ENCODE measurements at places on chromosomes 16 and 17. TPM values are rescaled to one million over a fixed set of nuclear protein-coding genes. Genes with fewer than 3 reads are reported as not detected.

GRCh38 chr16:66856801-66857200 is 12.6 kb downstream of the CA7 start:
- no peak overlapping the region for H3K27ac ChIP-seq
- H3K36me3 ChIP-seq = no peaks in the 10 kb centered on the region
- H3K27me3 ChIP-seq = no peaks in the 10 kb centered on the region
- no peaks in the 10 kb centered on the region for H3K4me1 ChIP-seq
- DNase-seq = no peak

- H3K36me3 ChIP-seq = peaks cover 3% of the 10 kb centered on the region
- no peak overlapping the region for H3K27ac ChIP-seq
- no peaks in the 10 kb centered on the region for H3K27me3 ChIP-seq
- H3K4me1 ChIP-seq = peaks cover 28% of the 10 kb centered on the region
- no peak overlapping the region for H3K4me3 ChIP-seq
- peak; percentile 50 for DNase-seq
Observed at GRCh38 chr17:80866050-80866793, 125.4 kb upstream of the CHMP6 start.

DNA sequence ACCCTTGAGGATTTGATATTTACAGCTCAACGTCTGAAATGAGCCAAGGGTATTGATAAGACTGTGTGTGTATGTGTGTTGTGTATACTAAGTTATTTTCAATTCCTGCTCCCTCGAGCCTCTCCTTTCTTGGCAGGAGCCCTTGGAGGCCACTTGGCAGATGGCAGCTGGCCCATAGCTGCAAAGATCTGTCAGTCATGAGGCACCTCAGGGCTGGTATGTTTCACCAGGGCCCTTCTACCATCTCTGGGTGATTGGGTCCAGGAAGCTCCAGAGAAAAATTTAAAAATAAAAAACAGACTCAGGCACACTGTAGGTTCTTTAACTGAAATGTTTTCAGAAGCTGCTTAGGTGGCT is 355.7 kb downstream of the HAPSTR1 start:
- H3K36me3 ChIP-seq = no peaks in the 10 kb centered on the region
- no peak for DNase-seq
- no peaks in the 10 kb centered on the region for H3K4me1 ChIP-seq
- no peaks in the 10 kb centered on the region for H3K27me3 ChIP-seq

- no peaks in the 10 kb centered on the region for H3K27me3 ChIP-seq
- peaks cover 48% of the 10 kb centered on the region for H3K36me3 ChIP-seq
- no peak overlapping the region for H3K27ac ChIP-seq
Observed at GRCh38 chr17:48068491-48068961, 20.4 kb downstream of the NFE2L1 start.

- H3K36me3 ChIP-seq = peaks cover 95% of the 10 kb centered on the region
- DNase-seq = no peak
- no peak overlapping the region for H3K27ac ChIP-seq
- no peaks in the 10 kb centered on the region for H3K27me3 ChIP-seq
- peaks cover 11% of the 10 kb centered on the region for H3K4me1 ChIP-seq
Observed at GRCh38 chr16:22322021-22322471, 24.8 kb downstream of the POLR3E start.

DNA sequence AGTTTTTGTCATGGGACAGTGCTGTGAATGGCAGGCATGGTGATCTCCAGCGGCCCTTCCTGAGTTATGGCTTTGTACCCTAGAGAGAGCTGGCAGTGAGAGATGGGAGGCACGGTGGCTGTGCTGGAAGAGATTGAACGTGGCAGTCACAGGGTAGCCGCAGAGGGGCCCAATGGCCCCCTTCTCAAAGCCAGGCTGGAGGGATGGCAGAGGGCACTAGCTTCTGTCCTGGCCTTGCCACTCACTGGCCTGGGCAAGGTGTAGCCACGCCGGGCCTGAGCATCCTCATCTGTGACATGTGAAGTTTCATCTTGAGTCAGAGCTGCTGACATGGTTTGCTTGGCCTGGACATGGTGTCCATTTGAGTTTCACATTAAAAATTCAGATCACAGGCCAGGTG is 3.9 kb upstream of the ATP2A1 start:
- H3K27me3 ChIP-seq = no peaks in the 10 kb centered on the region
- H3K36me3 ChIP-seq = peaks cover 44% of the 10 kb centered on the region
- H3K4me3 ChIP-seq = no peak overlapping the region

GRCh38 chr17:61284174-61284573 is 115.5 kb upstream of the TBX2 start:
- no peaks in the 10 kb centered on the region for H3K36me3 ChIP-seq
- H3K27me3 ChIP-seq = no peaks in the 10 kb centered on the region
- no peak overlapping the region for H3K27ac ChIP-seq
- no peak for DNase-seq
- H3K4me3 ChIP-seq = no peak overlapping the region

DNA sequence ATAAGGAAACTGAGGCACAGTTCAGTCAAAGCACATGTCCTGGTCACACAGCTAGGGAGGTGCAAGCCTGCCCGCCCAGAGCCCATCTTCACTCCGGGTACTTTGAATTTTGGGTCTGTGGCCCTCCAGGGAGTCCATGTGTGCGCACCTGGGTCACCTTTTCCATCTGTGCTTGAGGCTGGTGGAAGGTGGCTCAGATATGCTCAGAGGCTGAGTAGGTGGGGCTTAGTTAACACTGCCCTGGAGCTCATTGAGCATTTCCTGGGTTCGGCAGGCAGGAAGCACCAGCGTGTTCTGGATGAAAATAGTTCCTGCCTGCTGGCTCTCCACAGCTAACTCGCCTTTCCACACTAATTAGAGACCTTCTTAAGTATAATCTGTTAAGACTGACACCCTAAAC is 19.2 kb downstream of the FAM234A start:
- peaks cover 35% of the 10 kb centered on the region for H3K4me1 ChIP-seq
- H3K27ac ChIP-seq = no peak overlapping the region
- H3K27me3 ChIP-seq = no peaks in the 10 kb centered on the region
- no peak overlapping the region for H3K4me3 ChIP-seq
- peaks cover 8% of the 10 kb centered on the region for H3K36me3 ChIP-seq

- no peaks in the 10 kb centered on the region for H3K27me3 ChIP-seq
- no peak for DNase-seq
- no peak overlapping the region for H3K4me3 ChIP-seq
- H3K36me3 ChIP-seq = no peaks in the 10 kb centered on the region
- H3K4me1 ChIP-seq = no peaks in the 10 kb centered on the region
Observed at GRCh38 chr17:34206569-34206968, 48.5 kb upstream of the CCL2 start.

DNA sequence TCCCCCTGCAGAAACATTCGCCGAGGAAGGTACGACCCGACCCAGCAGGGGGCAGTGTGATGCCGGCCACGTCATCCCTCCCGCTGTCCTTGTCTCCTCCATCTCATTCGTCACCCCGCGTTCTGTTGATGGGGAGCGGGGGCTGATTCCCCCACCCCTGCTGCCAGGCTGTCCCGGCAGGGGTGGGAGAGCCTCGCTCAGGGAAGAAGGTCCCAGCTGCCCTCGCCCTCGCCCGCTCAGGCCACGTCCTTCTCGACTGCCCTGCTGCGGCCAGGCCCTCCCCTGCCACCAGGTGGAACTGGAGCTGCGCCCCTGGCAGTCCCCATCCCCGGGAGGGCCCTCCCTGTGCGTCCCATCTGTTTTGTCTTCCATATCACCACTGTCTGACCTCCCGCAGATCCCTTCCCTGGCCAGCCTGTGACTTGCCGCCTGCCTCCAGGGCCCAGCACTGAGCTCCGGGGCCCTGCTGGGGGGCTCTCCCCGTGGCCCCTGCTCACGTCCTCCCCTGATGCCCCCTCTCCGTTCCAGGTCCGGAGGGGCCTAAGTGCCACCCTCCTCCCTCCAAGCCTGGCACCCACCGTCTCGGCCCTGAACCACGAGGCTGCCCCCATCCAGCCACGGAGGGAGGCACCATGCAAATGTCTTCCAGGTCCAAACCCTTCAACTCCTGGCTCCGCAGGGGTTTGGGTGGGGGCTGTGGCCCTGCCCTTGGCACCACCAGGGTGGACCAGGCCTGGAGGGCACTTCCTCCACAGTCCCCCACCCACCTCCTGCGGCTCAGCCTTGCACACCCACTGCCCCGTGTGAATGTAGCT is 20.6 kb downstream of the ADAM11 start:
- H3K27ac ChIP-seq = no peak overlapping the region
- peak; percentile 75 for DNase-seq
- H3K27me3 ChIP-seq = no peaks in the 10 kb centered on the region
- no peaks in the 10 kb centered on the region for H3K36me3 ChIP-seq

- H3K4me1 ChIP-seq = no peaks in the 10 kb centered on the region
- no peak for DNase-seq
- no peaks in the 10 kb centered on the region for H3K36me3 ChIP-seq
- peaks cover 46% of the 10 kb centered on the region for H3K27me3 ChIP-seq
- no peak overlapping the region for H3K4me3 ChIP-seq
- no peak overlapping the region for H3K27ac ChIP-seq
Observed at GRCh38 chr17:61442136-61442775, 10.0 kb upstream of the TBX4 start.

- H3K27ac ChIP-seq = no peak overlapping the region
- H3K27me3 ChIP-seq = no peaks in the 10 kb centered on the region
- no peak for DNase-seq
- no peak overlapping the region for H3K4me3 ChIP-seq
- peaks cover 2% of the 10 kb centered on the region for H3K36me3 ChIP-seq
Observed at GRCh38 chr16:50655558-50656055, 25.5 kb downstream of the SNX20 start.

GRCh38 chr17:42031584-42031983 is 11.7 kb downstream of the NKIRAS2 start:
- H3K4me3 ChIP-seq = no peak overlapping the region
- H3K27me3 ChIP-seq = no peaks in the 10 kb centered on the region
- H3K27ac ChIP-seq = no peak overlapping the region
- no peaks in the 10 kb centered on the region for H3K4me1 ChIP-seq
- H3K36me3 ChIP-seq = no peaks in the 10 kb centered on the region

GRCh38 chr17:413016-413350 is 60.4 kb upstream of the RPH3AL start:
- H3K4me1 ChIP-seq = peaks cover 88% of the 10 kb centered on the region
- DNase-seq = no peak
- peak overlapping the region; percentile 79 for H3K27ac ChIP-seq
- peaks cover 11% of the 10 kb centered on the region for H3K36me3 ChIP-seq
- H3K4me3 ChIP-seq = peak overlapping the region; percentile 57

DNA sequence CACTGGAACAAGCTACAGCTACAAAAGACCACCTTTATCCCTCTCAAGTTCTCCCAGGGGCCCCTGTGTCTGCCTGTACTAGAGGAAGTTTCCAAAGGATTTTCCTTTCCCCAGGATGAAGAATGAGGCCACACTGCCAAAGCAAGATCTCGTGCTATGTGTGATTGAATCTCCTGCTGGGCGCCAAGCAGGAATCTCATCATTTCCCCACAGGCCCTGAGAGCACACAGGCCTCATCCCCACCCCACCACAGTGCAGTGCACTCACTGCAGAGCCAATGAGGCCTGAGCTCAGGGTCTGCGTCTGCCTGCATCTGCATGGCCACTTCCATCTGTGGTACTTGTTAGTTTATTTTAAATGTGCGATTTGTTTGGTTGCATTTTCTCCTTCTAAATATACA is 387.4 kb upstream of the ASIC2 start:
- no peaks in the 10 kb centered on the region for H3K4me1 ChIP-seq
- H3K27ac ChIP-seq = no peak overlapping the region
- DNase-seq = no peak

- H3K27me3 ChIP-seq = peaks cover 22% of the 10 kb centered on the region
- no peak overlapping the region for H3K4me3 ChIP-seq
- peaks cover 14% of the 10 kb centered on the region for H3K4me1 ChIP-seq
- no peak for DNase-seq
Observed at GRCh38 chr17:58753026-58753425, 2.6 kb upstream of the PPM1E start.

GRCh38 chr17:38742411-38743308 is 5.5 kb downstream of the PCGF2 start:
- no peak for DNase-seq
- H3K27ac ChIP-seq = no peak overlapping the region
- peaks cover 22% of the 10 kb centered on the region for H3K27me3 ChIP-seq

DNA sequence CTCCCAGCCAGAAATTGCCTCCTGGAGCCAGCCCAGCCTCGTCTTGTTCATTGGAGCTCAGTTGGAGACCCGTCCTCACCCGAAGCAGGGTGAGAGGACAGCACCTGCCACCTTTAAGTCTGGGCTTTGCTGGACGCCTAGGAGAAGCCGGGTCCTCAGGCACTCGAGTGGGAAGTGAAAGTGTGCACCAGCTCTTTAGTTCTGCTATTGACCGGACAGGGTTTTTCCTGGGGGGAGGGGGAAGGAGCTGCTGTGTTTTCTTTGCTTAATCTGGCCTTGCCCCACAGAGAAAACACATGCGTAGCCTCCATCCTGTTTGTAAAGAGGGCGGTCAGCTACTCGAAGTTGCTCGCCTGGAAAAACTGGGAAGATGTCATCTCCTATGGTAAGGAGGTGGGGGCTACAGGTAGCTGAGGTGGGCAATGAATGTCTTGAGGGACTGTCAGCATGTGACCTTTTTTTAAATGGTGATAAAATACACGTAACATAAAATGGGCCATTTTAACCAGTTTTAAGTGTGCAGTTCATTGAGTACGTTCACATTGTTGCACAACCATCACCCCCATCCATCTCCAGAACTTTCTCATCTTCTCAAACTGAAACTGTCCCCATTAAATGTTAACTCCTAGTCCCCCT is 34.4 kb downstream of the CMIP start:
- no peak overlapping the region for H3K4me3 ChIP-seq
- no peak overlapping the region for H3K27ac ChIP-seq
- no peaks in the 10 kb centered on the region for H3K27me3 ChIP-seq
- H3K36me3 ChIP-seq = peaks cover 3% of the 10 kb centered on the region

DNA sequence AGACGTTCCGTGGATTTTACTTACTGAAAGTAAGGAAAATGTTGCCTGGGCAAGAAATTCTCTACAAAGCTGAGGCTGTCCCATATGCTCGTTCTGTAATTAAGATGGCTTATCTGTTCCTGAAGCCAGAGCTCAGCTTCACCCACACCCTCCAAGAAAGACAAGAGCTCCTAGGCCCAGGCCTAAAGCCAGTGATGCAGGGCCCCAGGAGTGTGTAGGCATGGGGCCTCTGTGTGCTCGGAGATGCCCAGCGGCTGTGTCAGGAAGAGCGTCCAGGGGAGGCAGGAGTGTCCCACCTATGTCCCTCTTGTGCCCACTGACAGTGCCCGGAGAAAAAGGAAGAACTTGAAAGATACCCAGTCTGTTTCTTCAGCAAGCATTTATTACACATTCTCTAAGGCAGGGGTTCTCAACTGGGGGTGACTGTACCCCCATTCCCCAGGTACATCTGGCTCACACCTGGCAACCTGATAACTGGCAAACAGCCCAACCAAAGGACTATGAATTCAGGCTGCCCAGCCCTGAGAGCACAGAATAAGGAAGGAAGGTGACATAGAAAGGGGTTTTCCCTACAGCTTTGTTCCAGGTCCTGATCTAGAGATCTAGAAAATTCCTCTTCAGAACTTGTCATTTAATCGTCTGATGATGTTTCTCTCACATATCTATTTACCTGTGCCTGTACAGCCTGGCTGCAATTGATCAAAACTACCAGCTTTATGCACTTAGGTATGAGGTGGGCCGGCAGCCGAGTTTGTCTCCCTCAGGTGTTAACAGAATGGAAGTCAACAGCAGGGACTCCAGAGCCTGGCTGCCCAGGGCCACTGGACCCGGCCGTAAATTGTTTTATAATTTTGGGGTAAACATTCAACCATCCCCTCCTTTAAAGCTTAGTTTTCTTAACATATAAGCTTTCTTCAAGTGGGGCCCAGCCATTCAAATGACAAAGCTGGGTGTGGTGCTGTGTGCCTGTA is 12.0 kb downstream of the SNN start:
- DNase-seq = no peak
- no peak overlapping the region for H3K27ac ChIP-seq
- peaks cover 61% of the 10 kb centered on the region for H3K4me1 ChIP-seq
- H3K27me3 ChIP-seq = no peaks in the 10 kb centered on the region

Gene SRCIN1
- total RNA-seq = not detected

Gene PRSS33
- total RNA-seq = not detected

Gene OSGIN1
- 2.1 TPM for total RNA-seq

Gene GJC1
- total RNA-seq = not detected

Gene METTL16
- 55.7 TPM for total RNA-seq

Gene MRPL27
- 14.8 TPM for total RNA-seq

Gene AURKB
- 1.4 TPM for total RNA-seq

Measured in CD4-positive, alpha-beta T cell (primary cell).